H9 (cell line): ENCODE measurements at places on chromosomes 7 and 10. TPM values are rescaled to one million over a fixed set of nuclear protein-coding genes. Genes with fewer than 3 reads are reported as not detected.

DNA sequence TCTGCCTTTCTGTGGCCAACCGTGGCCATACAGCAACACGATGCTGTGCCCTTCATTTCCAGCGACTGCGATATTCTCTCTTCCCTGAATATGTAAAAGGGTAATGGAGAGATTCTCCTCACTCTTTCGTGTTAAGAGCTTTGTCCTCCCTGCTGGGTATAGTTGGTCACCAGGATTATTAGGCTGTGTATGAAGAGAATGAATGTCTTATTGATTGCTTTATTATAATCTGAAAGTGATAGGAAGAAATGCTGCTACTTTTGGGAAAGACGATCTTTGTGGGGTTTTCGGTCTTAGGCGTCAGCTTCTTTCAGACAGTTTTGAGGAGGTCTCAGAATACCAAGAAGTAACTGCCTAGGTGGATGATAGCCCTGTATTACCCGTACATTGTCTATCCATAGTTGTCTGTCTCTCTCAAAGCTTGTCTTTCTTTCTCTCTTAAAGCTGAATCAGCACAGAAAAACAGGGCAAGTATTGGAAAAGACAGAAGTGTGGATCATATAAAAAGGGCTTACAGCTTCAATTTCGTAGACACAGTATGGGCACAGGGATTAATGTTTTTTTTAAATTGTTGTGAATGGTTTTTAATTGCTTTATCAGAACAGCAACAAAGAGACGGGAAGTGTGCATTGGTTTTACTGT lies 1.2 kb downstream of the AHCYL2 start:
- no peak for DNase-seq

- peak; percentile 85 for DNase-seq
These were observed 51.8 kb downstream of the CUX1 start for GRCh38 chr7:101869026-101869900.

DNA sequence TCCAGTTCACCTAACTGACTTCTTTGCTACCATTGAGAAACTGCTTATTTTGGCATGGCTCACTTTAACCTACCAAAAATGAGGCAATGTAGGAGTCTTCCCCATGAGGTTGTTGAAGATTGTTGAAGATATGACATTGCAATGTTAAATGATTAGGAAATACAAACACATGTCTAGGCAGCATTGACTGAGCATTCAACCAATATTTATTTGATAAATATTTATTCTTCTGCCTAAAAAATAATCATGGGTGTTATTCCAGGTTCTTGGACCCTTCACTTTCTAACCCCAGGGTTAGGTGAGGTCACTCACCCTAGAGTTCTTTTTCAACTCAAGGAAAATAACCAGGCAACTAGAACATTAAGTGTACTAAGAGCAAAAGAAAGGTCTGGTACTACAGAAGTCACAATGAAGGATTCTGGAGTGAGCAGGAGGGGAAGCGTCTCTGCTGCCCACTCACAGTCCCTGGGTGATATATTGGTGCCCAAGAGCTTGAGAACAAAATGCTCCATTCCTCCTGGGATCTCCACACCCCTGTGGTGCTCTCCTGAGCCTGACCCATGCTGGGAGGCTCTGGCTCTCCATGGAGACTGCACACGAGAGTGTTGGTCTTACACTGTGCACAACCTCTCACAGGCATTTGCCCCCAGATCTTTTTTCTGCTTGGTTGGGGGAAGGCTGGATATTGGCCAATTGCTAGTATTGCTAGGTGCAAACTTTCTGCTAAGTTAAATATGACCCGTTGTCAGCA lies 123.4 kb downstream of the SPAG6 start:
- DNase-seq: no peak

- peak; percentile 27 for DNase-seq
These were observed 76.2 kb upstream of the UNC5B start for GRCh38 chr10:71136036-71136721.

DNA sequence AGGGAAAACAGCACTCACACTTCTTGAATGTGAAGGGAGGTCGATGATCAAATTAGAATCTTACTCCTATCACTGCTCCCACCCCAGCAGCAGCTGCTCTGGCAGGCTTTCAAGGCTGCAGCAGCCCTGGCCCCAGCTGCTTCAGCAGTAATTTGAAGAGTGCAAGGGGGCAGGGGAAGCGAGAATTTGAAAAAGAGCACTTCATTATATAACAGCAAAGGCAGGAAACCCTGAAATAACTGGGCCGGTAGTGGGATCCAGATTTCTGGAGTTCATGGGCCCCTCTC lies 44.9 kb downstream of the MYPN start:
- peak; percentile 36 for DNase-seq

TRAPPC14 gene
- total RNA-seq: 31.8 and 32.8 TPM in 2 replicates

DNA sequence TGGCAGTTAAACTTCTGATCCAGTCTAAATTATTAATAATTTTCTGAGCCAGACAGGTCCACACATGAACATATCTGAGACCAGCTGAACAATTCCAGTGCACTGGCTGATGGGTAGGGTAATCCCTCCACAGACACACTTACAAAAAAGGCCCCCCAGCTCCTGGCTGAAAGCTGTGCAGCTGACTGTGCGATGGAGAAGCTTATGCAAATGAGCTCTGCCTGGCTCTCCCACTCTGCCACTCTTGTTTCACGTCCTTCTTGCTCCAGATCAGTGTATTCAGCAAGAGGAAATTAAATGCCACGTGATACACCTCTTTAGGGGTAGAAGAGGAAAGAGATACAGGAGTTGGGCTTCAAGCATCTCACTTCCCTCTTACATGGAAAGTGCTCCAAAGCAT lies 76.4 kb upstream of the FEZF1 start:
- no peak for DNase-seq

DNA sequence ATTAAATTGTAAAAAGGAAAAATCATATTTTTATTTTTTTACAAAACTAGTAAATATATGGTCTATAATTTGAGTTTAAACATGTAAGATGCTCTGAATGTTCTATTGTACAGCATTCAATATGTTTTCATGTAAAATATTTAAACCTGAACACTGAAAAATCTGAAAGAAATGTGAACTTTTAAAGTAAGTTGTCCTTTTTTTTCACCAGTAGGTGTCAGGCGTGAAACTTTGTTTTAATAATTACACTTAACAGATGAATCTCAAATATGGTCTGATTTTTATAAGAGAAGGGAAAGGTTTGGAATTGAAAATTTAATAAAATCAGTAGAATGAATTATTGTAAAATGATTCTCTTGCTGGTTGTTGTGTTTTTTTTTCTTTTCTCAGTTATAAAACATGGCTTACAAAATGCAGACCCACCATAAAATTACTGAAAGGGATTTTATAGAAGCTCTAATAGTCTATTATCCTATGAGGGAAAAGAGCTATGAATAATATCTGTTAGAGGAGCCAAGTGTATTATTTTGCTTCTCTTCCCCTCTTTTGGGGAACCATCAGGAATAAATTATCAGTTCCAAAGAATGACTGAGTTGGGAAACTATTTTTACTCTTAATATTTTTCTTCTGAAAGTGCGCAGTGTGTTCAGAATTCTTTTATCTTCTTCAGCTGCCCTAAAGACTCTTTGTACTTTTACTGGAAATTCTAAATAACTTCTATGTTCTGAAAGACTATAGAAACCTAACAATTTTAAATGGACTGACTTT lies 217.7 kb upstream of the FZD1 start:
- DNase-seq: no peak

- DNase-seq: no peak
These were observed 50.6 kb upstream of the NPY start for GRCh38 chr7:24233386-24233785.

CACNA2D1 gene
- total RNA-seq: 29.9 and 36.2 TPM in 2 replicates

GRCh38 chr10:97781618-97782331 lies 10.0 kb upstream of the SFRP5 start:
- no peak for DNase-seq

ZNF853 gene
- total RNA-seq: 9.3 and 9.6 TPM in 2 replicates

ITPRID1 gene
- total RNA-seq: 1.1 and 1.2 TPM in 2 replicates

DNA sequence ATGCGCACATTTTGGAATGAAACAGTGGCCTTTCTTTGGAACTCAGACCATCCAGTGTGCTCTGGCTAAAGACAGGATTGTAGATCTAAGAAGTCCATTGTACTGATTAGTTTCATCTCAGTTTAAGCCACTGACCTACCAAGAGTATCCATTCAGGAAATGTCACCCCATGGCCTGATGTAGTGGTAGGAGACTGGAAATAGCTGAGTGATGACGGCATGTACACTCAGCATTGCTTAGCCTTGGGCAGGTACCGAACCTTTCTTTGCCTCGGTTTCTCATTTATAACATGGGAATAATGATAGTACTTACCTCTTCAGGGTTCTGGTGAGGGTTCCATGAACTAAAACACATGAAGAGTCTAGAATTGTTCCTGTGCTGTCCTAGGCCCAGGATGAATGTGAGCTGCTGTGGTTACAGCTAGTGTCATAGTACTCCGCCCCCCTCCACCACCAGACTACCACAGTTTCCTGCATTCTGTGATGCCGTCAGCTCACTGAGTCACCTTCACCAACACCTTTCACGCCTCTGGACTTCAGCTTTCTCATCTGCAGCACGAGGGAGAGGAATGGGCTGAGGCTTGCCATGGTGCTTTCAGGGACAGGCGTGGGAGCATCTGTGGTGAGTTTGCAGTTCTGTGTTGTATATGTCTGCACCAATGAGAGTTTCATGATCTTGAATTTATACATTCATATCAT lies 484.0 kb upstream of the GALNT17 start:
- DNase-seq: no peak

DNA sequence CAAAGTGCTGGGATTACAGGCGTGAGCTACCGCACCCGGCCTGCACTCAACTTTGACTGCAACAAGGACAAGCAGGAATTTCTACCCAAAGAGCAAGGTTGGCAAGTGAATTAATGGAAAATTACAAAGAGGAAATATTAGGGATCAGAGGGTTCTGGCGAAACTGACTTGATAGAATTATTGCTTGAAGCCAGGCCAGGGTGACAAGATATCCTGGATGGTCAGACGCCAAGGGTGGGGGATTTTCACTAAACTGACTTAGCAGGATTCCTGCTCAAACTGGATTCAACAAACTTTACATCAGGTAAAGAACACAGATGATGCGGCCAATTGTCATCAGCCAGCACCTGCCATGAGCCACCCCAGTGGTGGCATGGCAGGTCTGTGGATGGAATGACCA lies 603.6 kb upstream of the MGMT start:
- no peak for DNase-seq

DNA sequence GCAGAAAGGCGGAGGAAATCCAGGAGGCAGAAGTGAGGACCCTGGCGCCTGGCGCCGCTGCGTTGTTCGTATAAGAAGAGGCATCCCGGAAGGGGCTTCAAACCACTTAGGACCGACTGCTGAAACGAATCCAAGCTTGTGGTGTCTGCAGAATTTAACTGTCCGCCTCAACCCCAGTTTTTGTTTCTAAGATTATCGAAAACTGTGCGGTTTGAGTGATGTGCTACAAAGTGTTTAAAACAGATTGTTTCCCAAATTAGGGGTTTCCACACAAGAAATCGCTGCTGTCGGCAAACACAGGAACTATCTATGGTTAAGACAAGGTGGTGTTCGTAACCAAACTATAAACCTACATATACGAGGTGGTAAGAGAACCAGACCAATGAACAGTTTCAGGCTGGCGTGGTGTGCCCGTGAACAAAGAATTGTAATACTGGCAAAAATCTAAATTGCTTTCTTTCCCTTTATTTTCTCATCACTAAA lies 835 bp upstream of the DGKI start:
- DNase-seq: peak; percentile 50

GRCh38 chr10:109978481-109978880 lies 29.3 kb upstream of the ADD3 start:
- DNase-seq: peak; percentile 57

DNA sequence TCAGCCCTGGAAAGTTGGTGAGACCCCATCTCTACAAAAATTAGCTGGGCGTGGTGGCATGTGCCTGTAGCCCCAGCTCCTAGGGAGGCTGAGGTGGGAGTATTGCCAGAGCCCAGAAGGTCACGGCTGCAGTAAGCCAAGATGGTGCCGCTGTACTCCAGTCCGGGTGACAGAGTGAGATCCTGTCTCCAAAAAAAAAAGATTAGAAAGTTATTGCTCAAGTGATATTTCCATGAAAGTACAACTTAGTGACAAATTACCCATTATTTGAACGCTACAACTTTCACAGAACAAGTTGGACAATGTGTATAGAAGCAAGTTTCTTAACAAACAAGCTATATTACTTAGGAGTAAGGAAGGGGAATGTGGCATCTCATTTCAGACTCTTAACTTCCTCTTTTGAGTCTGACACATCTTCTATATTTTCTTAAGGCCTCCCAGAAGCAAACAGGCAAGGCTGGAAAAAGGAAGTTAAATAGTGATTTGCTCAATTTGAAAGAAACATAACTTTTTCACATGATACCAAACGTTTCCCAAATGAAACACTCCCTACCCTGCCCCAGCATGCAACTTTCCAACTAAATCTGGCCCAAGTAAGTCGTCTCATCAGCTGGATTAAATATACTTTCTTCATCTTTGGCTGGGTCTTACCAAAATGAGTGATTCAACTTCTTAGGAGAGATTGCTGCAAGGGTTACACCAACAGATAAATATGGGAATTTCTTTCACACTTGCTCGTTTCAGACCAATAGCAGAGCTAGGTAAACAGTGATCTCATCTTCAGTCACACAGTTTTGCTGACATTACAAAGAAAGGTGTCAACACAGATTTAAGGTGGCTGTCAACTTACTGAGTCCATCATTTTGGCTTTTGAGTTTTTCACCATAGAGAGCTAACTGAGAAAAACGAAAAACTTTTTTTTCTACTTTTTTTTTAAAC lies 66.3 kb upstream of the KLF6 start:
- DNase-seq: no peak

DNA sequence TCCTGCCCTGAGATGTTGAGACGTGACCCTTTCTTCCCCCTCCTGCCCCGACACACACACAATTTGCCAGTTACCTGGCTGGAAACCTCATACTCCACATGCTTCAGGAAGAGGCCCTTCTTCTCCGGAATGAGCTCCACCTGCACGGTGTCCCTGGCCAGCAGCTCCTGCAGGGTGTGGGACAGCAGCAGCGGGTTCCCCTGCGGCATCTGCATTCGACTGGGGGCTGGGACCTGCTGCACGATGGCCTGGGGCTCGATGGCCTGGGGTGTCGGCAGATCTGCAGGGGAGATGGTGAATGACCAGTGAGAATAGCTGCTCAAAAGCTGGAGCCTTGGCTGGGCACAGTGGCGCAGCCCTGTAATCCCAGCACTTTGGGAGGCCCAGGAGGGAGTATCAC lies 36.0 kb downstream of the NUDT1 start:
- DNase-seq: no peak

CYP26C1 gene
- 0.42 and 0.79 TPM in 2 replicates for total RNA-seq

CALCR gene
- total RNA-seq: 0.44 and 0.52 TPM in 2 replicates

DNA sequence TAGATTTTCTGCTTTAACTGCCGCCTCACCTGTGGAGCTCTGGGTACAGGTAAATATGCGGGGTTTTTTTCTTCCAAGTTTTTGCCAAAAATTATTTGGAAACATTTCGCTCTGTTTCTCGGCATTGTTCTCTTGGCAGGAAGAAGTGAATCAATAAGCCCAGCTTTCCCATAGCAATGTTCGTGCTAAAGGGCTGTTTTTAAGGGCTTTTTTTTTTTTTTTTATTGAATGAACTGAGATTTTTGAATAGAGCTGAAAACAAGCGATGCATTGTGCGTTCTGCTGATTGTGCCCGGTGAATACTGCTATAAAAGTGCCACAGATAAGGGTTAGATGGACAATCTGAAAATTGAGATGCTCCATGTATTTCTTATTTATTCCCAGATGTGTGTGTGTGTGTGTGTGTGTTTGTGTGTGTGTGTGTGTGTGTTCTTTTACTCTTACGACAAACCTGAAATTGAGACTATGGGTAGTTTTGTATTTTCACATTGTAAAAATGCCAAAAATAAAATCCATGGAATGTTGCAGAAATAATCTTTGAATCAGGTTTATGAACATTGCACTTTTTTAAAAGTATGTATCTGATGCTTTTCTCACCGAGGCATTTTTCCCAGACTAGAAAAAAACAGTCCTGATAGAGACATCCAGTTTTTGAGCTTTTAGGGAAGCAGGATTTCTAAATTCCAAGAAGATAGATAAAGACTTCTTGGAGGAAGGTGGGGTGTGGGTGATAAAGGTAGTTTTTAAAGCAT lies 30.5 kb downstream of the KIAA1217 start:
- DNase-seq: no peak
